ENCODE measurements at places on chromosomes 4 and X.

DNA sequence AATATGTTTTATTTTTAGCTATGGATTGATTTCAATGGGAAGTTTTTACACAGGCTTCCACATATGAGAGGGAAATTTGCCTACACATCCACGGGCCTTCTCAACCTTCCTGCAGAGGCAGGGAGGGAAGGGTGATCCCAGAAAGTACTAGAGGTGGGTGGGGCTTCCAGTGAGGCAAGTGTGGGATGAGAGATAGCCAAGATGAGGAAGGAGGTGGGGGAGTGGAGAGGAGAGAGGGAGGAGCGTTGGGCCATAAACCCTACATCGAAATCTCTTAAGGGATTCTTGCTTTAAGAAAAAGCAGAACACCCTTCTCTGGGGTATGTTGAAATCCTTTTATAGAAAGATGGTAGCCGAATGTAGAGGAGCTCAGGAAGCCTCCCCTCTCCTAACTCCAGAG, 19.0 kb downstream of the NKX6-1 start:
- no peak for DNase-seq

DNA sequence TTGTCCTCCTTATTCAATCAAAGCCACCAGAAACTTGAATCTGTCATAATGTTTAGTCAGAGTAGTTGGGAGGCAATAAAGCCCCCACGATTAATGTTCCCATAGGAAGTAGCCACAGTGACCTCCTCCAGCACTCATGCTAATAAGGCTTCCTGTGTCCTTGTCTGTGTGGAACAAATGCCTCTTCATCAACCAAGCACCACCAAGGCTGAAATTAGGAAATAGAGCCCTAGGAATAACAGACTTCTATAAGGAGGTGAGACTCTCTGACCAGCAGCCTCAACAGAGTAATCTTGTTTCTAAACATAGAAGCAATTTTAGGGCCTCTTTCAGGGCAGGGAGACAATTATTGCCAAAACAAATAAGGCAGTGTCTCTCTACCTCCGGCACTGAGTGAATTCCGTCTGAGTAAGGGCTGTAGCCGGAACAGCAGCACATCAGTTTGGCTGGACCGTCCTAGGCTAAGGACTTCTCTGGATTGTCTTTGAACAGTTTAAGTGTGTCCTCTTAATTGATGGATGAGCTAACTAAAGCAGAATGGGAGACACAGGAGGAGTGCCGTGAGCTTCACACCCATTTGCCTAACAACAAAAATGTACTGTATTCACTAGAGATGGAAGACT, 329.2 kb upstream of the HAND2 start:
- no peak for DNase-seq

DNA sequence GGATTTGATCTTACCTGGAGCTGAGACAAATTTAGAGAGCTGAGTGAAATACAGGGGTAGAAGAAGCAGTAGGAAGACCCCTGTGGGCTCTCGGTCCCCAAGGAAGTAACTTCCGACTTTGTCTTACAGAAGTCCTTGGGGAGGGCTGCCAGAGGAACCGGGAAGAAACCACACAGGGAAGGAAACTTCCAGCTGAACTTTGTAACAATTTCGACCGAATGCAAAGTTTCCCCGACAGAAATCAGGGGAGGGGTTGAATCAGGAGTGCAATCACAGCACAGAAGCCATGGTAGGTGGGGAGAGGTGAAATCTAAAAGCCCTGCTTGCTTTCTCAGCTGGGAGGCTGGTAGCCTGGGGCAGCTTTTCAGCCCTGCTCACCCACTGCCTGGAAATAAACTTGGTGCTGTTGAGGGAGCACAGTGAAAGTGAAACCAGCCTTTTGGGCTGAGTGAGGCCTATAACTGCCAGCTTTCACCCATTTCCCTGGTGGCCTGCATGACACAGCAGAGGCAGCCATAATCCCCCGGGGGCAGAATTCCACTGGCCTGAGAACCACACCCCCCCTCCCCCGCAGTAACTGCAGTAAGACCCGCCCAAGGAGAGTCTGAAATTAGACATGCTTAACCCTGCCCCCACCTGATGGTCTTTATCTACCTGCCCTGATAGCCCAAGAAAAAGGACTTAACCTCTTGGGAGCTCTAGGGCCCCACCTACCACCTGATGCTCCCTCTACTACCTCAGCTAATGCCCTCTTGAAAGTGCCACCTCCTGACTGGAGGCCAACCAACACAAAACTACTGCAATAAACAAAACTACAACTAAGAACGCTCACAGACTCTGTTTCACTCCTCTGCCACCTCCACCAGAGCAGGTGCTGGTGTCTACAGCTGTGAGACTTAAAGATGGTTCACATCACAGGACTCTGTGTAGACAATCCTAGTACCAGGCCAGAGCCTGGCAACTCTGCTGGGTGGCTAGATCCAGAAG, 248.2 kb downstream of the PARM1 start:
- no peak for DNase-seq

DNA sequence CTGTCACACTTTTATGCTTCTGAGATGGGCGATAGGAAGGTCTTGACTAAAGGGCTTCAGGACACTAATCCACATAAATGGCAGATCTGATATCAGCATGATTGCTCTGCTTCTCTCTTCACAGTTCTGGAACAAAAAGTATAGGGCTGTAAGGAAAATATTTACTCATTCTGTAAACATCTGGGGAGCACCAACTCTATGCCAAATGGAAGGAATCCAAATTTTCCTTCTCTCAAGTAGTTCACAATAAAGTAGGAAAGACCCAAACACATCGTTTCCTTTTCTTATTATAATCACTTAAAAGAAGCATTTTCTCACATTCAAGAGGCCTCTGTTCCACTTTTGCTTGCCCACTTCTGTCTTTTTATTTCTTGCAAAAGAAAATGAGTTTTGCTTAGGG, 45.9 kb upstream of the F9 start:
- DNase-seq: no peak

- DNase-seq: no peak
These were observed 51.8 kb upstream of the C4orf50 start for GRCh38 chr4:6069845-6070709.

GRCh38 chr4:142126890-142127497, 490.6 kb downstream of the IL15 start:
- peak; percentile 84 for DNase-seq

DNA sequence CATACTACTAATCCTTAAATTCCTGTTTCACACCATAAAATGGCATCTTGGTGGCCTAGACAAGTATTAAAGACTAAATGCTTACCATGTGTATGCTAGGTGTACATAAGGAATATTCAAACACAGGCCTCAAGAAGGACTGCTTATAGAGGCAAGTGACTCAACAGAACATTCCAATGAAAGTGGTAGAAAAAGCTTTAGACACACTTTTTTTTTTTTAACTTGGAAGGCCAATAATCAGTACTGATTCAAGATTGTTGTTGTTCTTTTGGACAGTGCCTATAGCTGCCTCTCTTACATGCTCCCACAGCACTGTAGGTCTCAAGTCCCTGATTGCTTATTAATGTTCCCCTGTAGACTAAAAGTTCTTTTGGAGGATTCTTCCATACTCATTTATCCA, 77.6 kb downstream of the FBXL5 start:
- no peak for DNase-seq

DNA sequence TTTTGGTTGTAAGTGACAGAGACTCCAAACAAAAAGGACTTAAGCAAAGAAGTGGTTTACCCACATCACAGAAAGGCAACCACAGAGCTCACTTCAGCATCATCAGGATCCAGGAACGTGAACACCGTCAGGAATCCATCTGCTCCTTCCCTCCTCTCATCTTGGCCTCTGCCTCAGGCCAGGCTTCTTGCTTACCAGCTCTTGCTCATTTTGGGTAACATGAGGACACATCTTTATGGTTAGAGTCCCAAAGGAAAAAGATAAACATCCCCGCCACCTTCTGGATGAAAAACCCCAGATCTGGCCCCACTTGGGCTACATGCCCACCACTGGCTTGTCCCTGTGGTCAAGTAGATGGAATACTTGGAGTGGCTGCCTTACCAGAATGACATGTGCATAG, 176.8 kb upstream of the RPL34 start:
- no peak for DNase-seq

DNA sequence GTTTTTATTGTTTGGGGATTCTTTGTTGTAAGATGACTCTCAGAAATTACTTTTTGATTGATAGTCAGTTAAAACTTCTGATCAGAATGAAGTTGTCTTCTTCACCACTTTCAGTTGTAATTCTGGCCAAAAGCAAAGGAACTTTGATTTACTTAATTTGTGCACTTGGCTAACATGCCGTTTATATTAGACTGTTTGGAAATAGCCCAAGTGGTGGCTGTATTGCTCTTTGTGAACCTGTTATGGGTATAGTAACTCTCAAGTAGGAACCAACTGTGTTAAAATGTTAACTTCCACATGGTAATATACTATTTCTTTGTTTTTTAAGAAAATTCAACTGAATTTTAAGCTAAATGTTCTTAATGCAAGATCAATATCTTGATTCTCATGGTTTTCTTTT, 581.9 kb downstream of the GRID2 start:
- DNase-seq: no peak

GRCh38 chr4:52868133-52868532, 6.0 kb downstream of the RASL11B start:
- no peak for DNase-seq

DNA sequence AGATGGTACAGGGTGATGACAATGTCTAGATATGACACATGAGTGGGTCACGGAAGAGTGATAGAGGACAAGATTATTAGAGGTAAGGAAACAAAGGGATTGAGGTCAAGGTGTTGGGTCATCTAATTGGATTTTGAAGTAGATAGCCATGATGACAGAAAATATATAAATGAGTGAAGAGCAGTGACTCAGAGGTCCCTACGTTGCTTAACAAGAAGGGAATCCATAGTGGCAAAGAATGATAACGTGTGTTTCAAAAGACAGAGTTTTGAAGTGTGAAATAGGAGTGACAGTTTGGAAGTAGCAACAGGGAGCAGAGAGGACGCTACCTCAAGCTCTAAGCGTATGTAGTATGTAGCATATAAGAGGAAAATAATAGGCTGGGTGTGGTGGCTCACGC, 22.2 kb upstream of the CAMK2D start:
- DNase-seq: no peak

DNA sequence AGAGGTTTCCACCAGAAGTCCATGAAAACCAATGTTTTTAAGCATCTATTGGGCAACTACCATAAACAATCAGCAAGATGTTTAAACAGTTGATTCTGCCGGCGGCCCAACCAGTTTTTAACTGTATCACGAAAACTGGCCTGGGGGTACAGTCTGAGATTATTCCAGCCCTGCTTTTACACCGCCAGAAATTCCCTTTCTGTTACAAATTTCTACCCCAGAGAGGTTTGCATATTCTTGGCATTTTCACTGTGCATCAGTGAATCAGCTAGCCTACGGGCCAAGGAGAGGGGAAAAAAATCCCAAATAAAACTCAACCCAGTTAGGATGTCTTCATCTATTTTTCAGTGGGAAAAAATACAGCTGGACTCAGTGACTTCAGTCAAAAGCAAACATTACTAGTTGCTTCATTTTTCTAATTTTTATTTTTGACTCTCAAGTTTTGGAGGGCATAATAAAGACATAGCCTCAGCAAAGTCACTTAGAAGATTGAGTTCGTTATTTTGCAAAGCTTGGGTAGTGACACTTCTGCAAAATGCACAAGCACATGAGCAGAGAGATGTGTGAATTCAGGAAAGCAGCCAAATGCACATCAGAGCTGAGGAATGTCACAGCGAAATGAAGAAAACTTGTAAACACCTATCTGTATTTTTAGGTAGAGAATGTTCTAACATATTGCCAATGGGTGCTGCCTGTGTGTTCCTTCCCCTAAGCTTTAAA, 167.8 kb upstream of the GK2 start:
- peak; percentile 3 for DNase-seq

DNA sequence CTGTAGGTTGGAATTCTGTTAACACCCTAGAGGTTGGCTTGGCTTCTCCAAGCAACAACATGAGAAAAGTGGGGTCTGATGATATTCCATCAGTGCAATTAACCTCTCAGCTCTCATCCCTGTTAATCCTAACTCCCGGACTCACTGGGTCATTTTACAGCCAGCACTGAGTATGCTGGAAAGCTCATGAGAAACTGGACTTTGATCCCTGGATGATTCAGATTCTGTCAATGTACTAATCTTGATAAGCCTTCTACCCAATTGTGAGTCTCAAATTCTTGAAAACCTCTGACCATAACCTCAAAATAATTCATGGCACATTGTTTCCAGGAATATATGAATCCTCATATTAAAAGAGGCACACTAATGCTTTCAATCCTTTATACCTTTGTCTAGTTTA, 244.3 kb upstream of the DCAF8L1 start:
- no peak for DNase-seq

DNA sequence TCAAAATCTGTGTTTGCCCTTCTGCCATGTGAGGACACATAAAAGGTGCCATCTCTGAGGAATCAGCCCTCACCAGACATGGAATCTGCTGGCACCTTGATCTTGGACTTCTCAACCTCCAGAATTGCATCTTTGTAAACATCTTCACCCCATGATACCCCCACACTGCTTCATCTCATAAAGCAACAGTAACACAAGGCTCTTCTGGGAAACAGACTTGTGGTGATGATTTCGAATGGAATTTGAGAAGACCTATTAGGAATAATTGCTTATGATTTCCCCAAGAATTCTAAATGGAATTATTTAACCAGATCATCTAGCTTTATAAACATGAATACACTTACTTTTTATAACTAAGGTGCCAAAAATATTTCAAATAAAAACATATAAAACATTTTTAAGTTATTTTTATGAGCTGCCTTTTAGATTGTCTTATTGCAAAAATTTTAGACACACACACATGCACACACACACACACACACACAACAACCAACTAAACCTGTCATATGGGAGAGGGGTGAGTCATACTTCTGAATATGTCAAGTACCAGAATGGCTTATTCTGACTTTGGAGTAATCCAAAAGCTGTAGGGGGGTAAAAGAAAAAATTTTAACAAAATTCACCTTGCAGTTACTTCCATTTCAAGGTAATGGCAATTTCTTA, 82.0 kb downstream of the USP46 start:
- DNase-seq: no peak

DNA sequence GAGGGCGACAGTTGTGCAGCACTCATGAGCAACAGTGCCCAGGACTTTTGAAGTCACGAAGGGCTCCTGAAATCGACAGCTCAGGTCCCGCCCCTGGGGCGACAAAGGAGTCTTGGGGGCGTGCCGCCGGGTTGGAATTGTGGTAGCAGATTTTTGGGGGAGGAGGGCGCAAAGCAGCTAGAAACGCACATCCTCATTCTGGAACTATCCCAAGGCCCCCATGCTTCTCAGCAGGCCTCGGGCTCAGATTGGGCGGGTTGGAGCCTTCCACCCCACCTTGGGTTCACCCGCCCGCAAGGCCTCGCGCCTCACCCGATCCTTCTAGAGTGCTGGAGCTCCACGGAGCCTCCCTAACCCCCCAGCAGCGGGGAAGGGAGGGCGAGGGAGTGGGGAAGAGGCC, 85.5 kb downstream of the HPRT1 start:
- DNase-seq: peak; percentile 23

DNA sequence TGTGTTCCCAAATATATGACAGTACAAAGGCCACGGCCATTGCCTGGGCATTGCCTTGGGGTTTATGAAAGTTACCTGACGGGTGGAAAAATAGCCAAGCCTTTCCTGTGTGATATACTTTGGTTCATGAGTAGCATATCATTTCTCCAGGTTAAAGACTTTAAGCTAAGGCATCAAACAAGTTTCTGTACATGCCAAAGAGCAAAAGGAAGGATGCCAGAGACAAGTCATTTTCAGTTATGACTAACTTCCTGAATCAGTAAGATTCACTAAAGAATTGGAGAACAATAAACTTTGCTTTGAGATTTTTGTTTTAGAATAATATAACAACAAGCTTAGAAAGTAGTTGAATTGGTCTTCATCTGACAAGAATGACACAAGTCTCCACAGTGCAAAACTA, 9.7 kb upstream of the GUF1 start:
- no peak for DNase-seq

GRCh38 chr4:48944252-48944651, 37.7 kb upstream of the OCIAD2 start:
- DNase-seq: no peak

GRCh38 chr4:145564540-145564939, 54.6 kb upstream of the MMAA start:
- no peak for DNase-seq

Data from umbilical cord (tissue), 2 donors.